HCT116 (cell line): ENCODE measurements at places on chromosomes 5 and 9.
A peak's percentile ranks its signal among the peaks of the same experiment; 100 is the strongest.

DNA sequence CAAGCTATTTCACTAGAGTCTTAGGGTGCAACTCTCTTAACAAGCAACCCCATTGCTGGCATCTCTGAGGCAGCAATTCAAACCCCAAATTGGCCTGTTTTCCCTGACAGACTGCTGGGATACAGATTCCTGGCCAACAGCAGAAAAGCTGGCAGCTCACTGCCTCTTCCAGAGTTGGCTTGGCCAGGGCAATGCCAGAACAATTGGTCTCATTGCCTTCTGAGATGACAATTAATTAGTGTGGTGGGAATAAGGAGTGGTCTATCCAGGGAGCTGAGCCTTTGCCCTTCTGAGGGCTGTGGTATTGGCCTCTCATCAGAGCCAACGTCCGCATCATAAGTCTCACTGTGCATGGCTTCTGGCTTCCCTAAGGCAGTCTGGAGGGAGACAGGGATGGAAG, 183.2 kb downstream of the GNAQ start:
- DNase-seq = no peak

GRCh38 chr9:102995033-102995432, at the start of gene CYLC2:
CYLC2 (plus strand) TSS chr9:102995333; CDS start chr9:102995381, 48 bp downstream.
- no peak for DNase-seq

GRCh38 chr5:11363631-11364178, 540.5 kb downstream of the CTNND2 start:
- no peak for DNase-seq

DNA sequence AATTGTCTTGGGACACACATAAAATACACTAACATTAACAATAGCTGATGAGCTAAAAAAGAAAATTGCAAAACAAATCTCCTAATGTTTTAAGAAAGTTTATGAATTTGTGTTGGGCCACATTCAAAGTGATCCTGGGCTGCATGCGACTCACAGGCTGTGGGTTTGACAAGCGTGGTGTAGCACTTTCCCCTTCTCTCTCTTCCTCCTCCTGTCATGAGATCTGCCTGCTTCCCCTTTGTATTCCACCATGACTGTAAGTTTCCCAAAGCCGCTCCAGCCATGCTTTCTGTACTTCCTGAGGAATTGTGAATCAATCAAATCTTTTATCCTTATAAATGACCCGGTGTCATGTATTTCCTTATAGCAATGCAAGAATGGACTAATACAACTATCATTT, 178.0 kb downstream of the TLR4 start:
- DNase-seq = no peak

- no peak for DNase-seq
These were observed 12.7 kb downstream of the SYK start for GRCh38 chr9:90814355-90814754.

DNA sequence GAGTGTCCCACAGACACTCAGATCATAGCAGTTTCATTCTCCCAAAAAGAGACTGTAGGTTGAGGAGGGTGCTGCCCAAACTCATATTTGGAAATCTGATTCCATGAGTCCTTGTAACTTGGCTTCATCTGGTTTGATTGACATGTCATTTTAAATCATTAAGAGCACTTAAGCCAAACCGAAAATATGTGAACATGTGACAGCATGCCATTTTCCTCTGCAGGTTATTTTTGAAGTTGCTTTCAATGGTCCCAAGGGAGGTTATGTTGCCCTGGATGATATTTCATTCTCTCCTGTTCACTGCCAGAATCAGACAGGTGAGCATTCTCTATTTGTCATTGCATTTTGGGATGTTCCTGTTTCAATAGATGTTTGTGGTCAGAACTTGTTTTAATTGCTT, 87.6 kb downstream of the MAMDC2 start:
- DNase-seq = no peak

GRCh38 chr9:35923927-35924763, 14.9 kb downstream of the SPAAR start:
- peak; percentile 44 for DNase-seq
